T-helper 22 cell (primary cell): ENCODE measurements at places on chromosomes 7 and 10.

DNA sequence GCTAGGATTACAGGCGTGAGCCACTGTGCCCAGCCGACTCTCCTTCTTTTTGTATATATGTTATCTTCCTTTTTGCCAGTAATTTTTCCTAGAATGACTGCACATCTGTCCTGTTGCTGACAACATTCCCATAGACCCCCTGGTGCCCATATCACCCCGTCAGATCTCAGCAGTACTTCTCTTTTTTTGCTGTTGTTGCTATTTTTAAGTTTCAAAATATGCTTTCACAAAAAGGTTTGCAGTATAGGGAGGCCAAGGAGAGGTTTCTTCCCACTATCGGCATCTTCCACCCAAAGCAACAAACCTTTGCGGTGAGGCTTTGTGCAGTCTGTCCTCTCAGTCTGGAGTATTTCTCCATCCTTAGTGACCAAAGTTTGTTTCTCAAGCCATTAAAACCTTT is 23.1 kb downstream of the PIK3CG start:
- DNase-seq: no peak

GRCh38 chr10:7598771-7599170 is 68.0 kb downstream of the ITIH5 start:
- DNase-seq: no peak

DNA sequence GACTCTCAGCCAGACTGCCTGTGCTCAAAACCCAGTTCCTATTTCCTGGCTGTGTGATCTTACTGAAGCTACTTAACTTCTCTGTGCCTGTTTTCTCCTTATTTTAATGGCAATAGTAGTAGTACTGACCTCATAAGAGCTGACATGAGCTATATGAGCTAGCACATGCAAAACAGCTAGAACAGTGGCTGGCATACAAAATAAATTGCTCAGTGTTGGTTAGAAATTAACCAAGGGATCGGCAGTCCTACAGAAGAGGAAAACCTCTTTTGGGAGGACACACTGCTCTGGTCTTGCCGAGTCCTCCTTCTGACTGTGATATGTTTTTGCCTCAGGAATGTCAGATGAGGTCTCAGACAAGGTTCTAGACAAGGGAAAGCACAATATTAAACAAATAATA is 322.6 kb downstream of the GRM8 start:
- no peak for DNase-seq

GRCh38 chr7:49564379-49564714 is 209.1 kb upstream of the VWC2 start:
- DNase-seq: no peak

DNA sequence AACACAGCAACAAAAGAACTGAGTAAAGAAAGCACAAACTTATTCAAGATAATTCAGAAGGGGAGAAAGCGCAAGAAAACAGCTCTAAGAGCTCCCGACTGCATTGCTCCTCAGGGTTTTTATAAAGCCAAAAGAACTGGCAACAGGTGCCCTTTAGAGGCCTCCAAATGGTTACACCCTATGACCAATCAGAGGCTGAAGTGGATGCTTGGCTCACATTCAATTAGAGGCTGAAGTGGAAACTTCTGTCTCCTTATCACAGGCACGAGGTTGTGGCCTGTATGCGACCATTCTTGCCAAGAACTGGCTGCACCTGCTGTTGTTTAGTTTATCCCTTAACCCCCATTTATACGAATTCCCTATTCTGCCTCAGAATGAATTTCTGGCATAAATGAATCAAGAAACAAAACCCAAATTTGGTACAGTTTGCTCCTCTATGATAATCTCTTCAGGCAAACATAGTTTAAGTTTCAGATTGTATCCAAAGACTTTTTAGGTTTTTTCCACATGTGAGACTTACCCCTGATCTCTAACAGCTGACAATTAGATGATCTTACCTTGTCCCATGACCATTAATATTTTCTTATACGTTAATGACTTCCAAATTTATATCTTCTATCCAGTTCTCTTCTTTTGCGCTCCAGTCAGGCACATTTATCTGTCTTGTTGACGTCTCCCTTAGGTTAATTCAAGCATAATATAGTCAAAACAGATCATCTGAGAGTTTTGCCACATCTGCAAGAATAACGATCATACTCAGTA is 504.8 kb downstream of the NXPH1 start:
- DNase-seq: no peak

- no peak for DNase-seq
These were observed 102.1 kb downstream of the ARHGAP22 start for GRCh38 chr10:48502791-48503190.

DNA sequence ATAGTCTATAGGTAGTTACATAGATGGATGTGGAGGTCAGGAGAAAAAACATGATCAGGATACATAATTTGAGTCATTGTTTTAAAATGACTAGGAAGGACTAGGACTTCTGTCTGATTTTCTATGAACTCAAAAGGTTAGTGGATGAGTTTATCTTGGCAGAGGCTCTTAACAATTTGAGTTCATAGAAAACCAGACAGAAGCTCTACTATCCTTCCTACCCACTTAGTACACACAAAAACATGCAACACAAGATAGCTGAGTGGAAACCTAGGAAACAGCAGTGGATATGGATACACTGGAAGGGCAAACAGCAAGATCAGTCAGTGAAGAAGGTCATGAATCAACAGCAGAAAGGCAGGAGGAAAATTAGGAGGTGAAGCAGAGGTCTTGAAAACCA is 84.6 kb downstream of the VPS50 start:
- DNase-seq: no peak

GRCh38 chr7:50155755-50156154 is 62.7 kb upstream of the ZPBP start:
- no peak for DNase-seq

- DNase-seq: no peak
These were observed 6.5 kb downstream of the PPIF start for GRCh38 chr10:79353726-79354125.

DNA sequence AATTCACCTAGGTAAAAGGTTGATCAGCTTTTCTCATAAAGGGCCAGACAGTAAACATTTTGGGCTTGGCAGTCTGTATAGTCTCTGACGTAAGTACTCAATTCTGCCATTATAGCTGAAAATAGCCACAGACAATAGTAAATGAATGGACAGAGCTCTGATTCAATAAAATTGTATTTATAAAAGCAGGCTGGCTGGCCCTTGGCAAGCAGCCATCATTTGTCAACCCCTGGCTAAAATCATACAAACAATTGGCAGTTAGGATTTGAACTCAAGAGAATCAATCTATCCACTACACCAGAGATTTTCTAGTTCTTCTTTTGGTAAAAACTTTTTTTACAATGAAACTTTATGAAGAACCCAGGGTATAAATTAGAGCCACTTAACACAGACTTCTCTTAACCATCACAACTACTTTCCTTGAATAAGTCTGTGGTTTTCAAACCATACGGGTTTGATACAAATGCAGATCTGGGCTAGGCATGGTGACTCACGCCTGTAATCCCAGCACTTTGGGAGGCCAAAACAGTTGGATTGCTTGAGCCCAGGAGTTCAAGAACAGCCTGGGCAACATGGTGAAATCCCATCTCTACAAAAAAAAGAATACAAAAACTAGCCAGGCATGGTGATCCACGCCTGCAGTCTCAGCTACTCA is 124.5 kb downstream of the SLC16A9 start:
- no peak for DNase-seq

DNA sequence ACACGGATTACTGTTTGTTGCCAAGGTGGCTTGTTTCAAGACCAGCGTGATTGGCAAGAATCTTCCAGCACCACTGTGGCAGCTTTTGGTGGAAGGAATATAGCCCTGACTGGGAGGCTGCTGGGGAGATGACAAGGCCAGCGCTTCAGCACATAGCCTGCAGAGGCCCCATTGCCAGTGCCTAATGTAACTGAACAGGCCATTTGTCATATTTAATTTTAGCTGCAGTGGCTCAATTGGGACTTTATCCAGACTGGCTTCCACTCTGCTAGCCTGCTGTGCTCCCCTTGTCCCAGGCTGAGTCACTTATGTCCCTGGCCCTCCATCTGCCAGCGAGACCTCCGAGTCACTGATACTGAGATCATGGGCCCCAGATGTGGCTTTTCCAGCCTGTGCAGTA is 483.1 kb downstream of the GALNT17 start:
- no peak for DNase-seq

GRCh38 chr10:27527666-27528295 is 23.7 kb downstream of the RAB18 start:
- no peak for DNase-seq

DNA sequence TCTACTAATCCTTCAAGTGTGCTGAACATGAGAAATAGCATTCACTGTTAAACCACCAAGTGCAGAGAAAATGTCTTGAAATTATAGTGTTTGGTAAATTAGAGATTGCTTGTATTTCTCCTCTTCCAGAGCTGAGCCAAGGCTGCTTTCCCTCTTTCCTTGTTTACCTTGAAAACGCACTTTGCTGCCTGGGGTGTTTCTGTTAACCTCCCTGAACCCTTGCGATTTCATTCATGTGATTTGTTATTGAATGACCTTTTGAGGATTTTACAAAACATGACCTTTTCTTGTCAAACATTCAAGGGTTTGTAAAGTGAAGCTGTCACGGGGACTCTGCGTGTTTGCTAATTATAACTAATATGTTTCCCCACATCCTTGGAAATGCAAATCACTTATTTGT is 169.4 kb downstream of the LRMDA start:
- DNase-seq: no peak

- DNase-seq: no peak
These were observed 1193.9 kb downstream of the DNAJB9 start for GRCh38 chr7:109763611-109764010.

DNA sequence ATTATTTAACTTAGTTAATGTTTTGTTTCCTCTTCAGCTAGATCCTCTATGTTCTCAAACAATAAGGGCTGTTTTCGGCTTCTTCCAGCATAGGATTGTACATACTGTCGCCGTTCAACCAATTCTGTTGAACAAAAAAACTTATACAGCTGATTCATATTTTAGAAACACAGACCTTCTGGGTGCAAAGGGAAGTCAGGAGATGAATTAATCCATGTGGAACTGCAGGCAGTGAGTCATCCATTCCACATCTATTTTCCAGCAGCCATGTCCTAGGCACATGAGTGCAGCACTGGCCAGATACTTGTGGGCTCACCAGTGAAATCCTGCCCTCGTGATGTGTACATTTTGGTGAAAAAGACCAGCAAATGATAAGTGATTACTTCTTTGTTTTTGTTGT is 163.2 kb downstream of the JAZF1 start:
- DNase-seq: no peak

DNA sequence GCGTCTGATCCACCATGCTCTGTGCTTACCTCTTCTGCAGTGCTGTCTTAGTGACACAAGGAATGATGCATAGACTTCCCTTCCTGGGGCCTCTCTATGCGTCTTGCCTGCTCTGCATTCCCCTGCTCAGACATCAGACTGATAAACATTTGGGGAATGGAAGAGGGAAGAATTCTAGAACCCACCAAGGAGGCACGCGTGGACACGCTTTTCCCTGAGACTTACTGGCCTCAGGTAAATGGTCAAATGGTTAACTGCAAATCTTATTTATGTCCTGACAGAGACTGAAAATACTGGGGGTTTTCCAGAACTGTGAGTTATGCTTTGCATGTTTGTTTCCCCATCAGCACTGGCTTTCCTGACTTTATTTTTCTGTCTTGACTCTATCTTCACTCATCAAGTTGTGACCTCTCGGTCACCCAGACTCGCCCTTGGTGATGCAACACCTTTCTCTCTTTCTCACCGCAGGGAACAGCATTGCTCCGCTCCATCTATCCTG is 285.9 kb upstream of the FZD8 start:
- DNase-seq: no peak

DNA sequence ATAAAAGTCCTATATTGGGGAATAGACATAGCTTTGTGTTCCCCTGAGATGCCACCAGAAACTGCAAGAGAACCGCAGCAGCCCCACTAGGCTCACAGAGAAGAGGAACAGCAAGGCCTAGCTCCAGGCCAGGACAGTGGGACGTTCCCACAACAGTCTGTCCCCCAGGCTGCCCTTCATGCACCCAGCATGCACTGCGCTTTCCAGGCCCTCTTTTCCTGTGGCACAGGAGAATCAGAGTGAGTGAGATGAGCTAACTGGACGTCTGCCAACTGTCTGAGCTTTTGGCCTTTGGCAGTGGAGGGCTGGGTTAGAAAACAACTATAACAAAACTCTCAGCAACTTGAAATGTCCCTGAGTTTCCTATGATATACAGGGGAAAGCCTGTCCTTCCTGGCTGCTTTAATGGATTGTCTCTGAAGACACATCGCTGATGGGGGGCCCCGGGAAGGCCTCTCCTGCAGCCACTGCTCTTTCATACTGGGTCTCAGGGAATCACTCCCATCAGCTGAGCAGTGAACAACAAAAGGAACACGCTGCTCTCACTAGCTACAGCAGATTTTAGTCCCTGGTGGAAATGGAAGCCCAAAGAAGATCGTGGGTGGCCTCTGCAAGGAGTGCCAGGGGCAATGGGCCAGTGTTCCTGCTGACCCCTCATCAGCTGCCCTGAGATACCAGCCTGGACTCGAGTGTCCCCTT is 53.5 kb downstream of the PODXL start:
- no peak for DNase-seq

DNA sequence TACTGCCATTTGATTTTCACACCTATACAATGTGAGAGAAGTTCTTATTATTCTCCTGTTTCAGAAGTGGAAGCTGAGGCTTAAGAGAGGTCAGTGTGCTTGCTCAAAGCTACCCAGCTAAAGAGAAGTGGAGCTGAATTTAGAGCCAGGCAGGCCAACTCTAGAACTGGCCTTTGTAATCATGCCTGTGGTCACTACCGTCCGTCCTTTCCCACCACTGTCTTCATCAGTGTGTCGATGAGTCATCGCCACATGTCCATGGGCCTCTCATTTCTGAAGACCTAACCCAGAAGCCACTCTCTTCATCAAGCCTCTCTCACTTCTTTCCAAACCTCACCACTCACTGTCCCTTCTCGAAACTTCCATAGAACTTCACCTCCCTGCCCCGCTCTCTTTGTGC is 237.8 kb downstream of the KIAA1217 start:
- DNase-seq: no peak

GRCh38 chr10:129937351-129937751 is 26.7 kb downstream of the EBF3 start:
- DNase-seq: no peak

- no peak for DNase-seq
These were observed 17.1 kb upstream of the LIPF start for GRCh38 chr10:88647061-88647615.

DNA sequence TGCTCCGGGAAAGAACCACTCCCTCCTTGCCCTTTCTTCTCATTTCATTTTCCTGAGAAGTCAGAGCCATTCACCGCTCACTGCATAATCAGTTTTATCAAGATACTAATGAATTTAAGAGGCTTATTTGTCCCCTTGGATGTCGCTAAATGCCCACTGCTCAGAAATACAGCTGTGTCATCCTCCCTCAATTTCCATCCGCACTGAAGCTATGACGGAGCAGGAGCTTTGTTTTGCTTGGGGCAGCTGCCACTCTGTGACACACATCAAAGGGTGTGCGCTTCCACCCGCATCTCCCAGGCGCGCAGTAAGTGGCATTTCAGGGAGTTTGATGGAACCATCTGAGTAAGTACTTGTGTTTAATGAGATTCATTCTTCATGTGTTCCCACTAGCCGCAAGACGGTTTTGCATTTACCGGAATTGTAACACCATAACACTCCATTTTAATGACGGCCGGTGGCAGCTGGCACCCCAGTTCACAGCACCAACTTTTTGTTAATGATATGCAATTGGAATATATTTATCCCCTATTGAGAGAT is 103.8 kb upstream of the PARD3 start:
- DNase-seq: no peak

GRCh38 chr7:5501465-5501864 is 77.8 kb upstream of the TNRC18 start:
- no peak for DNase-seq

- DNase-seq: no peak
These were observed 11.3 kb downstream of the SAP25 start for GRCh38 chr7:100562195-100563099.

- no peak for DNase-seq
These were observed 208.4 kb downstream of the FANK1 start for GRCh38 chr10:126104767-126105166.
